ENCODE measurements at places on chromosomes 11 and 22.

DNA sequence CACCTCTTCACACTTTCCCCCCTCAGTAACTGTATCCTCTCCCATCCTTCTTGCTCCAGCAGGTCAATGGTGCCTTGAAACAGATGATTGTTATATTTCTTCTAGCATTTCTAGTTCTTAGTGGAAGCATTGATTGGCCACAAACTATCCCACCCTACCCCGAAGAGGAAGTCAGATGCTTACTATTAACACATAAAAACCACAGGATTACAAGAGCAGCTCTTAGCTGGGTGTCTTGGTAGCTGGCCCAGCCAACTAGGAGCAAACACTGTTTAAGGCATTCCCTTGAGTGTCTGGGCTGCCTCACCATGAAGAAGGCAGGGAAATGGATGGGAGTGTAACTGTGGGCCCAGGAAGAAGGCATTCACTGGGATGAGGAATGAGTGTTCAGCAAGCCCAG is 176.6 kb downstream of the GRIK4 start:
- DNase-seq = no peak

DNA sequence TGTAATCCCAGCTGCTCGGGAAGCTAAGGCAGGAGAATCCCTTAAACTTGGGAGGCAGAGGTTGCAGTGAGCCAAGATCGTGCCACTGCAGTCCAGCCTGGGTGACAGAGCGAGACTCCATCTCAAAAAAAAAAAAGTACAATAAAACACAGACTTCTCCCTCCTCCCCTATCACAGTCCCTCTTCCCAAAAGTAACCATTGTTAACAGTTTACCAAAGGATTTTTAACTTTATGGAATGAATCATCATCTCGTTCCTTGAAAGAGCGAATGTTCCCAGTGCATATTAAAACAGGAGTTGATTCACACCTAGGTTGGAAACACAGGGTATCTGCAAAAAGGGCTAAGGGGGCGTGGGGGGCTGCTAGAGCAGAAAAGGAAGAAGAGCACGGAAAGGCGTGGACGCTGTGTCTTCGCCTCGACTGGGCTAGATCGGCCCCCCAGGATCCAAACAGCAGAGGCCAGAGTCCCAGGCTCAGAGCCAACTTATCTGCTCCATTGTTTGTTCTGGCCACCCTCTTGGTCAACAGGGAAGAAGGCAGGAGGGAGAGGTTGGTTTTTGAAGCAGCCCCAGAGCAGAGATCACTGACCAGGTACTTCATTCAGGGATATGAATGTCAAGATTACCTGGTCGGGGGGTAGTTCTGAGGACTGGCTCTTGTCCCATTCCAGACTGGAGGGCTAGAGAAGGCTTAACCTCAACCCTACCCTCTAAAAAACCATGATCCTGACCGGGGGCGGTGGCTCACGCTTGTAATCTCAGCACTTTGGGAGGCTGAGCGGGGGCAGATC is 2.1 kb upstream of the AHNAK start:
- peak; percentile 12 for DNase-seq

DNA sequence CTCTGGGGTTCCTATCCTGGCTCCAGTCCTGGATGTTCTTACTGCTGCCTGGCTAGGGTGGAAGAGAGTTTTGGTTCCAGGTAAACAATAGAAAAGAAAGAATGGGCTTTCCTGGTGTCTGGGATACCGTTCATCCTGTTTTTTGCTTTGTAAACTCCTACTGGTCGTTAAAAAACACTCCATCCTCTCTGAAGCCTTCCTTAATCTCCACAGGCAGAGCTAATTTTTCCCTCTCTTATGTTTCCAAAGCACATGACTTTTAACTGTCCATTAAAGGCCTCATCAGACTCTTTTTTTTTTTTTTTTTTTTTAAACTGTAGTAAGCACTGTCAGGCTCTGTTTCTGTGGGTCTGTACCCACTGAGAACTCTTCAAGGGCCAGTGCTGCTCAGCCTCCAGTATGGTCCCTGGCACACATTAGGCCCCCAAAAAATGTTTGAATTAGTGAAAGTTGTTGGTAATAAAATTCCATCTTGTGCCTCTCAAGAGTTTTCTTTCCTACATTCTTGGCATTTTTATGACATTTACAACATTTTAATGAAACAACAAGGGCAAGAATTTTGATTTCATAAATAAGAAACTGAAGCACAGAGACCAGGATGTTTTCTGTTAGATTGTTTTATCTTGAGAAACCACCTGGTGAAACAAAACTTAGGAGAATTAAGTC is 104.2 kb downstream of the TEAD1 start:
- no peak for DNase-seq

- no peak for DNase-seq
Measured at GRCh38 chr11:14059491-14059890, 97.0 kb downstream of the SPON1 start.

- no peak for DNase-seq
Measured at GRCh38 chr11:119571311-119571710, 148.3 kb upstream of the THY1 start.

- peak; percentile 67 for DNase-seq
Measured at GRCh38 chr22:20243537-20244249, 24.4 kb downstream of the RTN4R start.

DNA sequence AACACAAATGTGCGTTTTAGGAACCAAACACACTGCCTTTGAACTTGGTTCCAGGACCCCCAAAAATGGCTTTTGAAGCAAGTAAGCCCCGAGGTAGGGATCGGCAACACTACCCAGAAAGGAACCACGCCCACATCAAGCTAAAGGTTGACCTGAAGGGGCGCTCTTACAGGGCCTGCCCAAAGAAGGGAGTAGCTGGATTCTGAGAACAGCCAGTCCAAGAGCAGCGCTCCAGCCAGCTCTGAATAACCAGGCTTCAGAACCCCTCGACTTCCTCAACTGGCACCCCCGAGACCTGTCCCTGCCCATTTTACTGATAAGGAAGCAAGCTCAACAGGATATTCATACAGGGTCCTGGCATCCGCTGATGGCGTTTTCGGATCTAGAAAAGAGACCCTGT is 18.9 kb upstream of the MOB2 start:
- DNase-seq = no peak

GRCh38 chr11:83410605-83411565 is 124.7 kb upstream of the CCDC90B start:
- no peak for DNase-seq

- DNase-seq = no peak
Measured at GRCh38 chr11:12189543-12190235, 79.3 kb downstream of the MICAL2 start.

DNA sequence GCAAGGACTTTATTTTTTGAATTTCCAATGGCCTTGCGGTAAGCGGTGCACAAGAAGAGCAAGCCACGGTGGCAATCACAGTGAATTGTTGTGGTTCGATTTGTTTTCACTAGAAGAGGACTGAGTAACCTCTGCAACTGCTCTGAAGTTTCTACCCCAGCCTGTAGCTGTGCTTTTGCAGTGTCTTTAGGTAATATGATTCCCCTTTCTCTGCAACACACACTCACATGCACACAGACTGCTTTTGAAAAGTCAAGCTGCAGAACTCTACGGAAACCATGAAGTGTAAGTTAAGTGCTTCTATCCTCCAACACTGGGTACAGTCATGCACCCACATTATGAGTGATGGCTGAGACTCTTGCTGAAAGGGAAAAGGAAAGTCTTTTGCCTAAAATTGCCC is 38.4 kb downstream of the CD44 start:
- no peak for DNase-seq

- no peak for DNase-seq
Measured at GRCh38 chr22:21448627-21449416, 18.4 kb upstream of the TMEM191C start.

GRCh38 chr11:19633276-19633675 is 79.4 kb upstream of the NAV2 start:
- no peak for DNase-seq

DNA sequence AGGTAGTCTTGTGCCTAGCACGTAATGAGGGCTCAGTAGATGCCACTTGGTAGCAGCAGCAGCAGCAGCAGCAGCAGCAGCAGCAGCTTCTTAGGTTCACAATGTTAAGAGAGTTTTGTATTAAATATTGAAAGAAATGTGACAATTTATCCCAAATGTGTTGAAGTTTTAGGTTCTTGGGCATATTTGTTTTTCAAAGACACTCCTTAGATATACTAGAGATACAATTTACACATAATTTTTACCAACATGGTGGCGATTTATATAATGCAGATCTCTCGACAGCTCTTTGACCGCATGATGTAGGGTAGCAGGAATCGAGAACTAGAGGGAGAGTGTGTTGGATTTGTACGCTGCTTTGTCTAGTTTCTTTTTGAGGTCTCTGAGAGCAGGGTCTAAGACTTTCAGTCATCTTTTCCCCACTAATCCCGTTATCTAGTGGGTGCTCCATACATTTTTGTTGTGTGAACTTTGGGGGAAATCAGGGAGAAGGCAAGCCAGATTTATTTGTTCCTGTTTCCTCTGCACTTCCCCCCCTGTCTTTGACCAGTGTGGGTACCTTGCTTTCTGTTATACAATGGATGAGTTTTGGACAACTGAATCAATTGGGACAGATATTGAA is 1.4 kb downstream of the FDX1 start:
- DNase-seq = peak; percentile 38

DNA sequence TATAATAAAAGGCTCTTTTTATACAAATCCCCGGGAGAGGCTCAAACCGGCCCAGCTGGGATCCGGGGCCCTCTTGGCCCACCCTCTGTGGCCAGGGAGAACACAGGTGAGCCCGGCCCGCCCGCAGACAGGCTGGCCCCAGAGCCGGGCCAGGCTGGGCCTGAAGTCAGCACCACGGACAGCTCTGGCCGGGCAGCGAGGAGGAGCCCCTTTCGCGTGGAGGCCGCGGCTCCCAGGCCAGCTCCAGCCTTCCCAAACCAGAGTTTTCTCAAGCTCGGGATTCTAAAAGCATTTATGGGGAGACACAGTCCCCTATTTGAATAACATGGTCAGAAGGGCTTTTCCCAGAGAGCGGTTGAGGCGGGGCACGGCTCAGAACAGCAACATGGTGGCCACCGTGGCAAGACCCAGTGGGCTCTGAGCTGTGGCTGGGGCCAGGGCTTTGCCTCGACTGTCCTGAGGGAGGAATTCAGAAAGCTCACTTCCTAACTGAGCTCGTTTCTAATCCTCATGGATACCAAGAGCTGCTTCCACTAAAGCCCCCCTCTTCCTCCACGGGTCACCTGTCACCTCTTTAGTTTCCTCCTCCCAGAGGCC is 115.4 kb downstream of the BRD1 start:
- no peak for DNase-seq

GRCh38 chr22:23093051-23093788 is 22.9 kb downstream of the GNAZ start:
- DNase-seq = no peak

GRCh38 chr11:87358461-87358860 is 320.7 kb downstream of the TMEM135 start:
- DNase-seq = no peak
